ENCODE measurements at places on chromosomes 1 and 21.

DNA sequence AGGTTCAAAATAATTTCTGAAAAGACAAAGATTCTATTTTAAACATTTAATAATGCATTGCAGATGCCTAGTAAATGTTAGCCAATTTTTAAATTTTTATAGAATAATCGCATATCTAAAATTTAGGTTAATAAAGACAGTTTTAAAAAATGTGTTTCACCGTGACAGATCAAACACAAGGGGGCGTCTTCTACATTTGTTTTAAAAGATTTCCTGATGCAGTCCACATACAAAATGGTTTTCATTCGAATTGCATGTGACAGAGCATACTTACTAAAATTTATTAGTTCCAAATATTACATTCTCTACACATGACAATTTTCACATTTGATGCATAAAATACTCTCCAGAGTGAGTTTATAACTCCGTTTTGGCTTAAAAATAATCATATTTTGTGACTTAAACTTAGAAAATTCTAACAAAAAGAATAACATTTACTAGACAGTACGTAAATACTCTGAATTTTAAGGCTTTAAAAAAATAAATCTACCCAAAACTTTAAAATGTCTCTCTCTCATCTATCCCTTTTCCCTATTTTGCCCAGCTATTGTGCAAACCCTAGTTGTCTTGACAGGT lies 75.5 kb downstream of the ADAMTS1 start:
- peak; percentile 39 for DNase-seq

DNA sequence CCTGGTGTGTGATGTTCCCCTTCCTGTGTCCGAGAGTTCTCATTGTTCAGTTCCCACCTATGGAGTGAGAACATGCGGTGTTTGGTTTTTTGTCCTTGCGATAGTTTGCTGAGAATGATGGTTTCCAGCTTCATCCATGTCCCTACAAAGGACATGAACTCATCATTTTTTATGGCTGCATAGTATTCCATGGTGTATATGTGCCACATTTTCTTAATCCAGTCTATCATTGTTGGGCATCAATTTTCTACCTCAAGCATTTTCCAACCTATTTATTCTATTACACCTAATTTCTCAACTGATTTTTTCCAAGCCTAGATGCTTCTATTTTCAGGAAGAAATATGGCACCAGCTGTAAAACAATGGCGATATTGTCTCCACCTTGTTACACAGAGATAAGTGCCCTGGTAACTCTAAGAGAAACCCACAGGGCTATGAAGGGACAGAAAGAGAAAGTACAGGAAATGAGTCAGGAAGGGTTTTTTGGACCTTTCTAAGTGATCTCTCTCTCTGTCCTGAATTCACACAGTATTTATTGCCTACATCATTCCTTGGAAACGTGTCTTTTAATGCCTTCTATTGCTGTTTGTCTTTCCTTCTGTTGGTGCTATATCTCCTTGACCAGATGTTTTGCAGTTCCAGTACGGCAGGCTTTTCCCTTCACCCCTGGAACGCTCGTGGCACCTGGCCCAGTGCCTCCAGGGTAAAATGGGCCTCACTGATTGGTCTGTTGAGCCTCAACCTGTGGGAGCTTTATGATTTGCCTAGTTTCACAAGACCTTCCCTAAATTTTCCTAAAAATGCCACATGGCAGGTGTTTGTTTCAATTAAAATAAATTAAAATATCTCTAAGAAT lies 14.6 kb upstream of the JAK1 start:
- peak; percentile 76 for DNase-seq

DNA sequence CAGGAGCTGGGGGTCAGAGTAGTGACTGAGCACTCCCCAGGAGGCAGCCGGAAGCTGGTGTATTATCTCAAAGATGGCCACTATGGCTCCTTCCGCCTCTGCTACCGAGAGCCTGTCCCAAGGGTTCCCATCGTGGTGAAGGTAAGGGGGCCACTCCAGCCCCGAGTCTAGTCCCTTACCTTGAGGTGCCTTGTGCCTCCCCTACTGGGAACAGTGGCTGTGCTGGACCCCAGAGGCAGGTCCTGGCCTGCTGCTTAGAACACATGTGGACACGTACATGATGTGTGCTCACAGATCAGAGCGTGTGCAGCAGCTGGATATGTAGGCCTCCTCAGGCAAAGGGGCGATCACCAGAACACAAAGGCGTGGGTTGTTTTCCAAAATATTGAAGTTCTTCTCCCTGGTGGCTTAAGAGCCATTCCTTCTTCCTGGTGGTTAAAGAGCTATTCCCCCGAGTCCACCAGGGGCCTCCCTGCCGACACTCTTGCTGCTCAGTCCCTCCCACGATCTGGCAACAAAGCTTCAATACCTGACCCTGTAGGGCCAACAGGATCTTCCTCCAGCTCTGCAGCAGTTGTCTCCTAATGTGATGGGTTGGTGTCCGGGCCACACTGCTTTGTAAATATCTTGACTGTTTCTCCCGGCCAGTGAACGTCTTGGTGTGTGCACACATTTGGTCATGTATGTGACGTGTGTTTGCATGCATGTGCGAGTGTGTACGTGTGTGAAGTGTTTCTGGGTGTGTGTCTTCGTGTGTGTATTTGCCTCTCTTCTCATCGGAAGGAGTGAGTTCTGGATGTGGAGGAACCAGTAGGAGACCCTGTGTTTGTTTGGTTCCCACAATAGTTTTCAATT lies 68.4 kb upstream of the TINAGL1 start:
- no peak for DNase-seq

- no peak for DNase-seq
Observed at GRCh38 chr1:95352767-95353166, 118.8 kb downstream of the RWDD3 start.

- DNase-seq = no peak
Observed at GRCh38 chr1:153663211-153663610, 4.7 kb downstream of the SNAPIN start.

- DNase-seq = no peak
Observed at GRCh38 chr1:201264072-201264471, 19.2 kb upstream of the PKP1 start.

DNA sequence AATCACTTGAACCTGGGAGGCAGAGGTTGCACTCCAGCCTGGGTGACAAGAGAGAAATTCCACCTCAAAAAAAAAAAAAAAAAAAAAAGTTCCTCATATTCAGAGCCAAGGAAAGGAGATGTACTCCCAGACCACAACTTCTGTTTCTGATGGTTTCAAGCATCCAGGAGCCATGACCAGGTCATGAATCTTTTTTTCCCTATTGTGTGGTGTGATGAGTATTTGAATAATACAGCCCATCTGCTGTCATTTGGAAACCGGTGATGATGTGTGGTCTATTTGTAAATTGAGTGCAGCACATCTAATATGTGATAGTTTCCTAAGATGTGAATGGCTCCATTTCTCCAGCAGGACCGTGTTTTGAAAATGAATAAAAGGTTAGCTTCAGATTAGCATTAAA lies 18.6 kb downstream of the PIK3CD start:
- no peak for DNase-seq

DNA sequence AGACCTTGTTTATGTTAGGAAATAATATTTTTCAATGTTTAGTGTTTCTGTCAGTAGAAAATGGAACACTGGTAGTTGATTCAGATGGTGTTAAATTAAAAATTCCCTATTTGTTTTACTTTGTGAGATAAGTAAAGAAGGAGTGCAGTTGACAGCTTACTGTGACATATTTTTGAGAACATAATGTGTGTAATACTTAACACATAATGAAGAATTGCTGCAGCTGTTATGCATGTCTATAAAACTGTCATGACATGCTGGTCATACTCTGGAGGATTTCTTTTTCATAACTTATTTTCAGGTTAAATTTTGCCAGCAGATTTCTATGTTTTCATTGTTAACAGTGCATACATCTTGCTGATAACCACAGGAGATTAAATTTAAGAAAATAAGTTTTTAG lies 296.1 kb downstream of the CTH start:
- DNase-seq = no peak

DNA sequence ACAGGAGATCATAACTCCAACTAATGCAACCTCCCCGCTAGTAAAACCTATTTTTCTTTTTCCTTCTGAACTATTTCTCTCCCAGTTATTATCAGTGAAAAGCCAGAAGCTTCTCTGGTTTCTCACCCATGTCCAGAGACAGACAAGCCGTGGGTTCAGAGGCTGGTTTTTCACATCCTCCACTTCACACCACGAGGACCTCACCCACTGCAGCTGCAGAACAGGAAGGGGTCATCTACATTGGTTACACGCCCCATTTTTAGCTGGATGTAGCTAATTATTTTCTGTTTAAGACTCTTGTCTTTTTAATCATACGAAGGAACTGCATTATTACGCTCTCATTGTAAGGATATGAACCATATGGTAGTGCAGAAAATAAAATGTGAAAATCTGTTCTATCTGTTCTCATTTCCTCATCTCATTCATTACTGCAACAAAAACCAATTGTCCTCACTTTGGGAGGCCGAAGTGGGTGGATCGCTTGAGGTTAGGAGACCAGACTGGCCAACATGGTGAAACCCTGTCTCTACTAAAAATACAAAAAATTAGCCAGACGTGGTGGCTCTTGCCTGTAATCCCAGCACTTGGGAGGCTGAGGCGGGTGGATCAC lies 39.1 kb upstream of the CLDN14 start:
- DNase-seq = no peak

DNA sequence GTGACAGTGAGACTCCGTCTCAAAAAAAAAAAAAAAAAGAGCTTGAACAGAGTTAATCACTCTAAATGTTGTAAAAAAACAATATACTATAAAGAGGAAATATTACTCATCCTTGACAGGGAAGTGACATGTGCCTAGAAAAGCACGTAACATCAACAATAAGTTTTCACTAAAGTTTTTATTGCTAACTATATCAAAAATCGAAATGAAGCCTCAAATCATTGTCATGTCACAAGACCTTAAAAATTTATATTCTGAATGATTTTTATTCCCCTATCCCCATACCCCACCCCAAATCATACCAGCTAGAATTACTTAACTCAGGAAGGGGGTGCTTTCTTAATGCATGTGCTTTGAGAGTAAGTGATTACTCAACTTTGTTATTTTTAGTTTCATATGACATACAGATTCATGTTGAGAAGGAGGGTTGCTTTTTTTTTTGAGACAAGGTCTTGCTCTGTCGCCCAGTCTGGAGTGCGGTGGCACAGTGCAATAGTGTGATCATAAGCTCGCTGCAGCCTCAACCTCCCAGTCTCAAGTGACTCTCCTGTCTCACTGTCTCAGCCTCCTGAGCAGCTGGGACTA lies 53.6 kb upstream of the MUTYH start:
- no peak for DNase-seq

DNA sequence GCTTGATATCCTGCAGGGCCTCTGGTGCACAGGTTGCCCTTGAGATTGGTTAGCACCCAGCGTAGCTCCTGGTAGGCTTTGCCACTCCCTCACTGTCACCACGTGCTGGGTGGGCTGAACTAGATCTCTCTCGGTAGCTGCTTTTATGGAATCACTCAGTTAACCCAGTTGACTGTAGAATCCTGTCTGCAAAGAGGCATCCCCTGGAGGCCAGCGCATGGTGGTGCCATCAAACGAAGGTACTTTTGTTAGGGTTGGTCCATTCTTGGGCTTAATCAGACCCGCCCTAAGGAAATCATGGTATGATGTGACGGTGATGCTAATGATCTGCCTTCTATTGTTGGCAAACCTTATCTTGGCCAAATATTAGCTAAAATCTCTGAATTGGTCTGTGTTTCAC lies 153.4 kb downstream of the GALNT2 start:
- DNase-seq = no peak

DNA sequence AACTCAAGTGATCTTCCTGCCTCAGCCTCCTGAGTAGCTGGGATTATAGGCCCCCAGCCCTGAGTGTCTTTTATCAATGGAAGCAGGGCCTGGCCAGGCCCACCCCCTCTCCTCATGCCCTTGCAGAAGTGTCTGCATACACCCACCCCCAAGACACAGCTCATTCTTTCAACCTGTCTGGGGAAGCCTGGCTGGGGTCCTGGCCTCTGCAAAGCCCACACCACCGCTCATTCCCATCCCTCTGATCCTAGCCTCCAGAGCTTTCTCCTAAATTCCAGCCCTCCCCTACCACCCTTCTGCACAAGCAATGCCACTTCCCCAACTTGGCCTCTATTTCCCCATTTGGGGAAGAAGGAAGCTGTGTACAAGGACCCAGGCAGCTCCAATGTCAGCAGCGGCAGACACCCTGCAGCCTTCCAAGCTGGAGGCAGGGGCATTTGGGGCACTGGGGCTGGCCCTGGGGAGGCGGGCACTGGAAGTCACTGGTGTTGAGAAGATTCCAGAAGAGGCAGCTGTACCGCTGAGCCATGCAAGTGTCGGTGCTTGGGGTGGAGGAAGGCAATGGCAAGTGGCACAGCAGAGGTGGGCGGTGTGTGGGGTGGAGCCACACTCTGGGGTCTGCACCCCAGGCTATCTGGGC lies 33.7 kb upstream of the ARF1 start:
- no peak for DNase-seq

DNA sequence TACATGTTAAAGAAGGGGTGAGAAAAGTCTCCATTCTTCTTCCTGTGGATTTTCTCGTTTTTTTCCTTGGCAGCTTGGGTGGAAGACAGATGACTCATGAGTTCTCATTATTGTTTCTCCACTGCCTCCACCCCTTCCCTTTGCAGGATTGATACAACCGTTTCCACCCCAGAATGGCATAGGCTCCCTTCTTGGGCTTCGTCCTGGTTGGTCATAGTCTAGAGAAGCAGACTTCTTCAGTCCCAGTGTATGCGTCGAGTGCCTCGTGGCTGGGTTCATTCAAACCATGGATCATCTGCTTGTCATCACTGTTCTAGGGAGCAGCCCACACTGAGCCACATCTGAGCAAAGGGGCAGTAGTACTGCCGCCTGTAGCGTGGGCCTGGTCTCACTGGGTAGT lies 13.7 kb downstream of the PTGFRN start:
- DNase-seq = no peak

- no peak for DNase-seq
Observed at GRCh38 chr1:1788136-1788535, 9.9 kb upstream of the NADK start.

DNA sequence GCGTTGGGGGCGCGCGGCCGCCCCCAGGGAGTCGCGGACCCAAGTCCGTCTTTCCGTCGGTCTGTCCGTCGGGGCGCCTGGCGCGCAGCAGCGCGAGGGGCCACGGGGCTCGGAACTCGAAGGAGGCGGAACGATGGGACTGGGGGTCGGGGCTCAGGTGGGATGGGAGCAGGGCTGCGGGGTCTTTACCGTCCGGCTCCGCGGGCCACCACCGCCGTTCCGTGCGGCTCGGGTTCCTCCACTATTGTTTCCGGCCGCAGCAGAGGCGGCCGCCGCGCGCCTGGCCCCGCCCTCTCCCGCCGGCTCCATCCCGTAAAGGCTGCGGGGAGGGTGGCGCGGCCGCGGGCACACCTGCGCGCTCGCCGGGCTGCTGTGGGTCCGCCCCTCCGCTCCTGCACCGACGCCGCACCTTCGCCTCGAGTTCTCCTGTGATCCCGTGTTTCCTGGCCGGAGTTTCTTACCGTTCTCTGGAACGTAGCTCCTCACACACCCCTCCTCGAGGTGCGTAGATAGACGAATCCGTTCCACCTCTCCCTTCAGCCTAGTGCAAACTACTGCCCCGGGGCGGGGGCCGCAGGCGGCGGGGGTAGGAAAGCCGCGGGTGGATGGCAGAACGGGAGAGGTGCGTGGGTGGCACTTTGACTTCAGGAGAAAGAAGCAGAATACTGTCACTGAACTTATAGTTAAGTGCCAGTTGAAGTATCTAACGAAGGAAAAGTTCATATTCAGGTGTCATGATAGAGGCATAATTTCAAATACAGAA lies at the start of gene C21orf91:
C21orf91 (minus strand) TSS at position 243 of the 763 bp plus-strand sequence. CDS start 1,038 bp downstream, outside the sequence.
- peak; percentile 88 for DNase-seq

Measured in kidney tubule cell (primary cell).